ENCODE measurements at places on chromosomes 5 and 9.
A peak's percentile ranks its signal among the peaks of the same experiment; 100 is the strongest.

DNA sequence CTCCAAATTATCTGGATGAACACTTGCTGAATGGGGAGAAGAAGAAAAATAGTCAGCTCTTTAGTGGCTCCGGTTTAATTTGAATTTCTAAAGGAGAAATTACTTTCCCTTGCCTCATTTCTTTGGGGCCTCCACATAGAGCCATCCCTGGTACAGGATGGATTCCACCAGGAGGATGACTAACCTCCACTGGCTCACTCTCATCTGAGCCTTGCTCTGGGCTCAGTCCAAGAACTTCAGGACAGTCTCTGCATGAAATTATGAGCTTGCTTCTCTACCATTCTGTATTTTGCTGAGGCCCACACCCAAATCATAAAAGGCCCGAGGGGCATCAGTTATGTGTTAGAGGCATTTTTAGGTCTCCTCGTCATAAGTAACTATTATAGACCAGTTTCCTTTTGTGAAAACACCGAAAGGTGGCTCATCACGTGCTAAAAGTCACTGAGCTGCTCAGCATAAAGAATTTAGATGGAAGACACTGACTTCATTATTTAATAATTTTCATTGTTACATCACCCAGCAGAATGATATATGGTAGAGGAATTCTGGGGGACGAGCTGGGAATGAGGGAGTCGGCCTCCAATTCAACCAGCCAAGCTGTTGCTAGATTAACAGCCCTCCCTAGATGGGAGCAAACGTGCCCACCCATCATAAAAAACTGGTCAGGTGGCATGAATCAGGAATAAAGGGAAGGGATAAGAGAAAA lies 222.1 kb downstream of the TARS1 start:
- no peak for DNase-seq

DNA sequence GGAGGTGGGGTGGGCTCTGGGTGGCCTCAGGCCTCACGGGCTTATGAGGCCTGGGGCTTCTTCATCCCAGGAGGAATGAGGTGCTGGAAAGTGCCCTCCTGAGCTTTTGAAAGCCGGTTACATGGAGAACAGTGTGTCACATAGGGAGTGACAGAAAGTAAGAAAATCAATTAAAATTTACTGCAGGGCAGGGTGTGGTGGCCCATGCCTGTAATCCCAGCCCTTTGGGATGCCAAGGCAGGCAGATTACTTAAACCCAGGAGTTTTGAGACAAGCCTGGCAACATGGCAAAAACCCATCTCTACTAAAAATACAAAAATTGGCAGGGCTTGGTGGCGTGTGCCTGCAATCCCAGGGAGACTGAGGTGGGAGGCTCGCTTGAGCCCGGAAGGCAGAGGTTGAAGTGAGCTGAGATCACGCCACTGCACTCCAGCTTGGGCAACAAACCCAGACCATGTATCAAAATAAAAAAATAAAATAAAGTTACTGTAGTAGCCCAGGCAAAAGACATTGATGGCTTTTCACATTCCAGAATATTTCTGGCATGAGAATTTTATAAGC lies 125.8 kb upstream of the DAPK1 start:
- no peak for DNase-seq

GRCh38 chr9:13674926-13675637 lies 395.6 kb upstream of the MPDZ start:
- DNase-seq = no peak

GRCh38 chr5:143644727-143645126 lies 167.2 kb upstream of the HMHB1 start:
- no peak for DNase-seq

- no peak for DNase-seq
Measured at GRCh38 chr5:1958211-1959010, 75.7 kb upstream of the IRX4 start.

GRCh38 chr5:132498152-132498551 lies 7.6 kb upstream of the IRF1 start:
- DNase-seq = no peak

- DNase-seq = no peak
Measured at GRCh38 chr5:150092159-150092787, 5.9 kb upstream of the CSF1R start.

- no peak for DNase-seq
Measured at GRCh38 chr9:32339424-32339823, 45.0 kb upstream of the ACO1 start.

GRCh38 chr5:72474046-72474500 lies 33.1 kb downstream of the ZNF366 start:
- DNase-seq = no peak

- DNase-seq = no peak
Measured at GRCh38 chr5:6713274-6714225, at the start of gene TENT4A. Gene TENT4A (plus strand): TSS chr5:6713432. CDS start chr5:6713984, 552 bp downstream.

DNA sequence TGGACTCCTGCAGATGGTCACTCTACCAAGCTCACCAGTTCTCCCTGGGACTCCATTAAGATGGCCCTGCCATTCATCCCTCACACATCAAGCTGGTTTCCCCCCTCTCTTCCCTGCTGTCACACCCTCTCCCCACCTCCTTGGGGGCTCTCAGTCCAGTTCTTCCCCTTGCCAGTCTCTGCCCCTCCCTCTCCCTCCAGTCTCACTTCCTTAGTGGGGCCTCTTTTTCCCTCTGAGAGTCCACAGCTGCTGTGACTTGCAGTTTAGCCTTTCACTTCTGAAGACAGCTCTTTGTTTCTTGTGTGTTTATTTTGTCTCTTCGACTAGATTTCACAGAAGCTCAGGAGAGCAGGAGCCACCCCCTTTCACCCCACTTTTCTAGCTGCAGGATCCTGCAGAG lies 10.5 kb downstream of the DOCK2 start:
- no peak for DNase-seq

GRCh38 chr9:79242489-79242888 lies 329.3 kb upstream of the TLE4 start:
- no peak for DNase-seq

DNA sequence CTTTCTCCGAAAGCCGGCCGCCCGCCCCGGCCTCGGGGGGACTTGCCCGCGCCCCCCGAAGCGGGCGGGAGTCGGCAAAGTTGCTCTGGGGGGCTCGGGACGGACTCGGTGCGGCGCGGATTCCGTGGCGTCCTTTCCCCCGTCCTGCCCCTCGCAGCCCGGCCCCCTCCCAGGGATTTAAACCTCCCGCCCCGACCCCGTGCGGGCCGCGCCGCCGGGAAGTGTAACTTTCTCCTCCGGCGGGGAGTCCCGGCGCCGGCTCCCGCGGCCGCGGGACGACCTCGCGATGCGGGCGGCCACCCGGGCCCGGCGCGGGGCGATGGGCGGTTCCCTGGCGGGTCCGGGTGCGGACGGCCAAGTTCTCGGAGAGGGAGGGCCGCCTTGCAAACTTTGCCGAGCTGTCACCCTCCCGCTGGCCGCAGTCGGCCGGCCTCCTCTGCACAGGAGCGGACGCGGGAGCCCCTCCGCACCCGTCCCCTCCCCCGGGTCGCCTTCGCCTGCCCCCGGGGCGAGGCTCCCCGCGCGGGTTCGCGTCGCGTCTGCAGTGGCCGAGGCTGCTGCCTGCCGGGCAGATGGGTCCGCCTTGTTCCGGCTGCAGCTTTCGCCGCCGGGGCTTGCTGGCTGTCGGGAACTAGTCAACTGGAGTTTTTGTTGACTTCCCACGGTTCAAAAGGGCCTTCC lies 732 bp downstream of the PBX3 start:
- DNase-seq = peak; percentile 31

GRCh38 chr9:5608298-5609225 lies 20.3 kb upstream of the RIC1 start:
- DNase-seq = no peak

DNA sequence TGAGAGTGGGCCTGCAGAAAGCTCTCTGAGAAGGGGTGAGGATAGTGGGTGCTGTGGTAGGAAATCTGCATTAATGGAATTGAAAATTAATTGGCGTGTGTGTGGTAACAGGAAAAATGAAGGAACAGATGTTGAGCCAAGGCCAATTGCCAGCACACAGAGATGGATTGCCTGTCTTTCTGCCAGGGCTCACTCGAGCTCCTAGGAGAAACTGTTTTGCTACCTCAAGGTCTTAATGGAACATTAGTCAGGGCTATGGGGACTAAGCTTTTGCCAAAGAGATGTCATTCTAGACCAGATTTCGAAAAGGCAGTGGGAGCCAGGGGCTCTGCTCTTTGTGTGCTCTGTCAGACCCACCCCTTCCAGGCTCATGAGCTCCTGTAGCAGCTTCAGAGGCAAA lies 124.0 kb upstream of the EFNA5 start:
- DNase-seq = no peak

- DNase-seq = no peak
Measured at GRCh38 chr5:13957032-13957645, 12.7 kb upstream of the DNAH5 start.

DNA sequence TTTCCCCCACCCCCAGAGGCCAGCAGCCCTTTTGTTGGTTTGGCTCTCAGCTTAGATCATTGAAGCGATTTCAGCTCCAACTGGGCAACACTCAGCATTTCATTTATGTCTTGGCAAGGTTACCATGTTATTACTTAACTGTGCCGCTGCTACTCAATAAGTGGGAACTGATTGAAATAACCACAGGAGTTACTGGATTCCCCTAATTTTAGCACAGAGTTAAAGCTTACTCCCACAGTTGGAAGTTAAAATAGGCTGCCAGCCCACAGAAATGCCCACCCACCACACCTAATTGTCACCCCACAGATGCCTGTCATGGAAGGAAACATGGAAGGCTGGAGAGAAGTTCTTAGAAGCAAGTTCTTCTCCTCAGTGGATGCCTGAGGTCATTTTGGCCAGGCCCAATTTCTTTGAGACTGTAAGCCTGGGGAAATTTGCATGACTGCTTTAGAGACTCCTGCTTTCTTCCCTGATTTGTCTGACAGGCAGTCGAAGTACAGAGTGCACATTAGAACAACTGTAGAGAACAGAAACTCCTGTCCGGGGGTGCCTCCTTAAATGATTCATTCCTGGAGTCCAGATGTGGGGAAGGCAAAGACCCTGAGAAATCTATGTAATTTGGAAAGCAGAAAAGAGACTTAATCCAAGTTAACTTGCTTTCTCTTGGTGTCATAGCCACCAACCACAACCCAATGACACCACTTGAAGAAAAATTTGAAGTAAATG lies 370.0 kb downstream of the ZSWIM6 start:
- DNase-seq = peak; percentile 5

- no peak for DNase-seq
Measured at GRCh38 chr5:138386290-138386689, 33.8 kb downstream of the KDM3B start.

DNA sequence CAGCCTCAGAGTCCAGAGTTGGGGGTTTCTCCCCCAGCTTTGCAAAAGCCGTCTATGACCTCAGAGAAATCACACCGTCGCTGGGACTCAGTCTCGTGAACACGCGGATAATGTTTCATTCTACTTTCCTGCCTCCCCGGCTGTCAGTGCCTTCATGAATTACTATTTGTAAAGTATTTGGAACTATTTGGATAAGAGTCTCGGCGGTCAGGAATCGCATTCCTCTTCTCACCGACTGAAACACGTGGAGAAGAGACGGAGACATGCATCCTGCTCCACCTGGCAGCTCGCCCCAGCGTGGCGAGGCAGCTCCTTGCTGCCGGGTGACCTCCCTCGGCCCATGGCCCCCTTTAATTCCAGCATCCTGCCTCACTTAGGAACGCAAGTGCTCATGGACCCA lies 23.9 kb downstream of the IRX2 start:
- no peak for DNase-seq

All from GM12892 (cell line).